ENCODE measurements at places on chromosomes 16 and 17. TPM values are rescaled to one million over a fixed set of nuclear protein-coding genes. Genes with fewer than 3 reads are reported as not detected.
A peak's percentile ranks its signal among the peaks of the same experiment; 100 is the strongest.

- no peak for DNase-seq
Observed at GRCh38 chr16:80085606-80086005, 455.2 kb upstream of the DYNLRB2 start.

NAGS gene
- total RNA-seq: 0.41 TPM

- no peak for DNase-seq
Observed at GRCh38 chr17:17315142-17315821, 12.1 kb downstream of the NT5M start.

MYO15A gene
- total RNA-seq: 2.4 TPM

SSTR5 gene
- total RNA-seq: not detected

CEMP1 gene
- total RNA-seq: 0.41 TPM

DNA sequence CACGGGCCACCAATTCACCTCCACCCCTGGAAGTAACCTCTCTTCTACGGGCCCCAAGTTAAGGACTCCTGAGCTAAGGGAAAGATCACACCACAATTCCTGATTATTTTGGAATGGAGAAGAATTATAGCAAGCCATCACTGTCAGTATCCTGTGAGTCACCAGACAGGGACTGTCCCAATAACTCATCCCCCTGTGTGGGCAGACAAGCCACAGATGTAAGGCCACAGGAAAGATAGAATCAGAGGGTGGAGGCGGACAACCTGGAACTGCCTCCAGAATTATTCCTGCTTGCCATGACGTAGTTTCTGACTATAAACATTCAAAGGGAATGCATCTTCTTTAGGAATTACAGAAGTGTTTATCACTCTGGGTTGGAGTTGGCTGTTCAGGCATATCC lies 5.8 kb upstream of the MYO1D start:
- no peak for DNase-seq

RNFT1 gene
- 15.5 TPM for total RNA-seq

PIK3R5 gene
- 0.41 TPM for total RNA-seq

KRT33B gene
- not detected for total RNA-seq

- DNase-seq: no peak
Observed at GRCh38 chr16:1338855-1339675, 5.6 kb downstream of the BAIAP3 start.

- DNase-seq: no peak
Observed at GRCh38 chr17:81517339-81518112, 4.9 kb upstream of the ACTG1 start.

DNA sequence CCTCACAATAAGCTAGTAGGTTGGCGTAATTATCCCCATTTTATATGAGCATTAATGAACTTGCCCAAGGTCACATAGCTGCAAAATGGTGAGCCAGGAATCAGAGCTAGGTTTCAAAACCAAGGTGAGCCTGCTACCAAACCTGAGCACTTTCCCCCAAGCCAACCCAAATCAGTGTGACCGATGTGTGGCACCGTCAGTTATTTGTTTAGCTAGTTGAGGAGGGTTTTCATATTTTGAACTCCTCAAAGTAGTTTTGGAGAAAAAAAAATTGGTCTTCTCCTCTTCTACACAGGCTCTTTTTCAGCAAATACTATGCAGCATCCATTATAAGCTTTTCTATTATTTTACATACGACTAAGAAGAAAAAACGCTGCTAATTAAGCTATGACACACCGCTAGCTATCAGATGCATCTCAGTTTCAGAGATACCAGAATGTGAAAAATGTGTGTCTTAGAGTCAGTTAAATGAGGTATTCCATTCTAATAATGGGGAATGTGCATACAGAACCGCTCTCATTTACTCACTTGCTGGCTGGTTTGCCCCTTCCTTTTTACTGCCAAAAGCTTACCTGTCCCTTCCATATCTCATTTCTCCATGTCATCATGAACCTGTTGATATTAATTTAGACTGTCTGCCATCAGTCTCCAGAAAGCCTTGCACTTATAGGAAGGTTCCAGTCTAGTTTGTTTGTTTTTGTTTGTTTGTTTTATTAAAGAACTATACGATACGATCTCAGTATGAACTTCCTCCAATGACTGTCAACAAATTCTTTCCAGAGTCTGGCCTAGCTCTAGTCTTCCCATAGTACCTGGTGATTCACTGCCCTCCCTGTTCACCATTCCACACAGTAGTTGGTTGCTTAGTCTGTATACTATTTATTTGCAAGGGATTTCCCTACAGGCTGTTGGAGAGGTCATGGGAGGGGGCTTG lies 2.2 kb upstream of the TBX4 start:
- DNase-seq: peak; percentile 8

GRCh38 chr17:74457146-74457819 lies 9.2 kb upstream of the CD300A start:
- peak; percentile 72 for DNase-seq

GPR179 gene
- total RNA-seq: 1.2 TPM

CSF3 gene
- not detected for total RNA-seq

LAT gene
- 0.41 TPM for total RNA-seq

DNA sequence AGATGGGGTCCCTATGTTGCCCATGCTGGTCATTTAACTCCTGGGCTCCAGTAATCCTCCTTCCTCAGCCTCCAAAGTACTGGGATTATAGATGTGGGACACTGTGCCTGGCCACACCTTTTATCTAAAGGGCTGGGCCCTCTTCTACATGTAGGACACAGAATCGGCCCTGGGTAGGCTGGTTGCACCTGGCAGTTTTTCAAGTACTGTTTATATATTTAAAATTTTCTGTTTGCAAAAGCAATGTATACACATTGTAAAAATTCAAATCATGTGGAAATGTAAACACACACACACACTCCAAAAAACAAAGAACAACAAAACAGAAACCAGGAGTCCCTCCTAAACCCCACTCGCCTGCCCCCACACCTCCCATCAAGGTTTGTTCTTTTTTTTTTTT lies 28.1 kb upstream of the SIAH1 start:
- no peak for DNase-seq

TSPAN10 gene
- not detected for total RNA-seq

PMP22 gene
- 9.4 TPM for total RNA-seq

GRCh38 chr16:69520800-69521602 lies 44.8 kb upstream of the NFAT5 start:
- DNase-seq: no peak

DNA sequence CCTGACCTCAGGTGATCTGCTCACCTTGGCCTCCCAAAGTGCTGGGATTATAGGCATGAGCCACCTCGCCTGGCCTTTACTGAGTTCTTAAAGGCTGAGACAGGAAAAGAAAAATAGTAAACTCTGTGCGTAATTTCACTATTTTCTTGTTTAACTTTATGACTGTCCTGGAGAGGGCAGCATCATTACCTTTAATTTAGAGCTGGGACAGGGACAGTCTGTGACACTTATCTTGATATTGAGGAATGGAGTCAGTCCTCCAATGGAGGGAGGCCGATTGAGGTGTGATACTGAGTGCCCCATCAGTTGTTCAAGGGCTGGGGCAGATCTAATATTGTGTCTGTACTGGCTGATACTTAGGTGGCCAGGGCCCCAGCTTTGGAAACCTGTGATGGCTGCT lies 21.5 kb upstream of the SPN start:
- no peak for DNase-seq

TMC8 gene
- 0.41 TPM for total RNA-seq

DNA sequence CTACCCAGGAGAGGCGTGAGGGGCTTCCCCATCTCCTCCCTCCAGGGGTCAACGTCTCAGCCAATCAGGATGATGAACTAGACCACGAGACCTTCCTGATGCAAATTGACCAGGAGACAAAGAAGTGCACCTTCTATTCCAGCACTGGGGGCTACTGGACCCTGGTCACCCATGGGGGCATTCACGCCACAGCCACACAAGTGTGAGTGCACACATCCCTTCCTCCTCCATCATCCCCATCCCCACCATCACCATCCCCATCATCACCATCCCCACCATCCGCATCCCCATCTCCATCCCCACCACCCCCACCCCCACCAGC lies 6.8 kb downstream of the FSCN2 start:
- DNase-seq: no peak

DNA sequence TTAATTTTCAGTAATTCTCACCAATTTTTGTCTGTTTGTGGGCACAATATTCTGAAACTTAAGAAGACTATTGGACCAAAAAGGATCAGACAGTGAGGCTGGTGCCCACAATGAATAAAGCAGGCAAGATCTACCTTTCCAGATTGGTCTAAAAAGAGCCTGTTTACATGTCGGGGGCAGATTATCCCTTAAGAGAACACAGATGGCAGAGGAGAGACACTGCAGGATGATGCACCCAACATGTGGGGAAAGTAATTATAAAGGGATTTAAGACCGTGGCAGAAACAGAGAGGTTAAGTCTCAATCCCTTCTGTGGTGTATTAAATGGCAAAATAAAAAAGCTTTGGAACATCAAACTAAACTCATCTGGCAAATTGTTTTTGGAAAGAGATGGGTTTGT lies 331.8 kb upstream of the CDH11 start:
- DNase-seq: no peak

- no peak for DNase-seq
Observed at GRCh38 chr17:68468334-68468733, 11.0 kb upstream of the WIPI1 start.

GRCh38 chr16:8958344-8959167 lies 5.2 kb downstream of the USP7 start:
- no peak for DNase-seq

DNA sequence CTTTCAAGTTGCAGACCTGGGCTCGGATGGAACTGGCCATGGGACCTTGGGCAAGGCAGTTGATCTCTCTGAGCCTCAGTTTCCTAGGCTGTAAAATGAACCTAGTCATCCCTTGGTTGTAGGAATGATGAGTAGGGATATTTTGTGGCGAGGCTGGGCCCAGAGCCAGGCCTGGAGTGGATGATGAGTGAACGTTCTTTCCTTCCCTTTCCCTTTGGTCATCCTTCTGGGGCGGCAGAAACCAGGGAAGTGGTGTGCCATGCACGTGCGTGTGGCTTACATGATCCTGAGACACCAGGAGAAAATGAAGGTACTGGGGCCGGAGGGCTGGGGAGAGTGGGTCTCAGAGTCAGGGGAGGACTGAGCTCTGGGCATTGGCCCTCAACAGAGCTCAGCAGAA lies 8.4 kb downstream of the FBRS start:
- DNase-seq: no peak

CHAD gene
- not detected for total RNA-seq

SLFN12L gene
- total RNA-seq: 0.41 TPM

- no peak for DNase-seq
Observed at GRCh38 chr16:9823510-9823909, 358.7 kb downstream of the GRIN2A start.

- DNase-seq: no peak
Observed at GRCh38 chr16:60727851-60728250, 1308.4 kb downstream of the CDH8 start.

DNA sequence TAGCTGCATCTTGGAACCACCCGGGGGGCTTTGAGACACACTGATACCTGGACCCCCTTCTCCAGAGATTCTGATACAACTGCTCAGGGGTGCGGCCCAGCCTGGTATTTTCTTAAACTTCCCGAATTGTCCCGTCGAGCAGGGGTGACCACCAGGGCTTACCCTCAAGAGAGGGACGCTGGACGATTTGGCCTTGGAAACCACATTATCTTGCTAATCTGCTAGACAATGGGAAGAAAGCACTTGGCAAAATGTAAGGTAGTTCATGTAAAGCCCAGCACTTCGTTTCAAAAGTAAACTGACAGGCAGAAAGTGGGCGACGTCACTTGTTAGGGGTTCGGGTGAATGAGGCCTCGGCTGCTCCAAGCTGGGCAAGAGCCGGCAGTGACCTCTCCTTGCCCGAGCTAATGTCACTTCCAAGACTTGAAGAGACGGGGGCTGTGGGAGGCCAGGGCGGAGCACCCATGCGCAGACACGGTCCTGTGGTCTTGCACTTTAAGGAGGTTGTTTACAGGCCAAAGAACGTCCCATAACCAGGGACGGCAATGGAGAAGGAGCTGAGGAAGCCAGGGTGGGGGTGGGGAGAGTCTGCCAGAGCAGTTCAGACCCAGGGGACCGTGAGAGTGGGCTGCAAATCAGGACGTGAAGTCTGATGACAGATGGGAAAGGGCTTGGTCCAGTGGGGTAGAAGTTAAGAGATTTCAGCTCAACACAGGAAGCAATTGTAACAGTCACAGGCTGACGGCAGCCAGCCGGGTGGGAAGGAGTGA lies 152.7 kb upstream of the GSE1 start:
- DNase-seq: no peak

FOXO3B gene
- total RNA-seq: 9.4 TPM

Data from frontal cortex (tissue), 4 donors.